Stimulated activated naive CD4-positive, alpha-beta T cell treated with Interleukin-2 at 50 U/mL for 16 hours (primary cell): ENCODE measurements at places on chromosomes 11 and 22.

DNA sequence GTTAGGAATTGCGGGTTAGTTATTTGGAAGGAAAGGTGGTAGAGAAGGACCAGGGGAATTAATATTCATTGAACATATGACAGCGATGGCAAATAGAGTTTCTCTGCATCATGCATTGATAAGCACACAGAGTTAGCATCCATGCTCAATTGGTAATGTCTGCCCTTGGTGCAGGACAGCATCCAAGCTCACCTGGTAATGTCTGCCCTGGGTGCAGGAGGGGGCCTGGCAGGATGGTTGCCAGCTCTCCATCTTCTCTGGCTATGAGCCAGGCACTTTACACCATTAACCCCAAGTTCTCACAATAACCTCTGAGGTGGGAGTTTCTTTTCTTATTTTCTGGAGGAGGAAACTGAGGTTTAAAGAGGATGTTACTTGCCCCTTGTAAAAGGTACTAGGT lies 50.4 kb upstream of the RBFOX2 start:
- no peak for DNase-seq

DNA sequence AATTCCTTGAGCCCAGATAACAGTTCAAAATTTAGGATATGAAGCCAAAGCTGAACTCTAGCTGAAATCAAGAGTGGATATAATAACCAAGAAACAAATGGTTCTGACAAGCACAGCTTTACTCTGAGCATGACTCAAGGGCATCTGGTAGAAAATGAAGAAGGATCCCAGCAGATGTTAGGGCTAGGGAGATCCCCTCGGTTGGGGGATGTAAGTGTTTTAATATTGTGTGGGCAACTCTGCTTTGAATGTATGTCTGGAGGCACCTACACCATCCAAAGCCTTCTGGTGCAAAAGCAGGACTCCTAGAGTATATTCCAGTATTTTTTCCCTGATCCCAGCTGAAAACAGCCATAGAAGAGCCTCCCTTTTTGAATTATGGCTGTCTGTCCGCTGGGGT lies 61.7 kb downstream of the FLI1 start:
- no peak for DNase-seq

GRCh38 chr11:64371201-64371600 lies 12.2 kb downstream of the RPS6KA4 start:
- no peak for DNase-seq

GRCh38 chr22:32183625-32184024 lies 21.2 kb downstream of the RFPL2 start:
- DNase-seq: no peak

DNA sequence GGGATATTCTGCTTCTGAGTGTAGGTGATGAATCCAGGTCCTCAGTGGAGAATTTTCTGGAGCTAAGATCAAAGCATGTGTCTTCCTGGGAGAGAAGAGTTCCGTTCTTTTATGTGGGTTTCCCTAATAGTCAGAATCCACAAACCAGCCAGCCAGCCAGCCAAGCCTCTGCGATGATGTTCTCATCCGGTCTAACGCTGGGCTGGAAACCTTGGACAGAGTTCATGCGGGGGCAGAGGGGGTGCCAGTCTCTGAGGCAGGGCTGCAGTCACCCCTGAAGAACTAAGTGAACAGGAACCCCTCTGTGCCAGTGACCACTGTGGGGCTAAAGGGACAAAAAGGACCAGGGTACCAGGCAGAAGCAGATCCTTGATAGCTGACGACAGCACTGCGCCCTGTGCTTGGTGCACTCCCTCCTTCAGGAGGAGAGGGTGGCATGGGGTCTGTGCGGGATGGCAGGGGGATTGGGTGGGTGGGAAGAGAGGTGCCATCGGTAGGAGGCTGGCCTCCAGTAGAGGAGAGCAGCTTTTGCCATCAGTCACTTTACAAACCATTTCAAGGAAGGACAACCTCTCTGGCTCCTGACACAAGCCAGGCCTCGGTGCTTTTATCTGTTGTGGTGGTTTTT lies 27.1 kb downstream of the ADAMTS15 start:
- DNase-seq: no peak

- DNase-seq: no peak
Observed at GRCh38 chr11:62572431-62572830, 1.3 kb downstream of the EEF1G start.
